NCI-H1436 treated with DMSO at 0.1 percent for 48 hours (cell line): ENCODE measurements at places on chromosomes 1 and 21.

DNA sequence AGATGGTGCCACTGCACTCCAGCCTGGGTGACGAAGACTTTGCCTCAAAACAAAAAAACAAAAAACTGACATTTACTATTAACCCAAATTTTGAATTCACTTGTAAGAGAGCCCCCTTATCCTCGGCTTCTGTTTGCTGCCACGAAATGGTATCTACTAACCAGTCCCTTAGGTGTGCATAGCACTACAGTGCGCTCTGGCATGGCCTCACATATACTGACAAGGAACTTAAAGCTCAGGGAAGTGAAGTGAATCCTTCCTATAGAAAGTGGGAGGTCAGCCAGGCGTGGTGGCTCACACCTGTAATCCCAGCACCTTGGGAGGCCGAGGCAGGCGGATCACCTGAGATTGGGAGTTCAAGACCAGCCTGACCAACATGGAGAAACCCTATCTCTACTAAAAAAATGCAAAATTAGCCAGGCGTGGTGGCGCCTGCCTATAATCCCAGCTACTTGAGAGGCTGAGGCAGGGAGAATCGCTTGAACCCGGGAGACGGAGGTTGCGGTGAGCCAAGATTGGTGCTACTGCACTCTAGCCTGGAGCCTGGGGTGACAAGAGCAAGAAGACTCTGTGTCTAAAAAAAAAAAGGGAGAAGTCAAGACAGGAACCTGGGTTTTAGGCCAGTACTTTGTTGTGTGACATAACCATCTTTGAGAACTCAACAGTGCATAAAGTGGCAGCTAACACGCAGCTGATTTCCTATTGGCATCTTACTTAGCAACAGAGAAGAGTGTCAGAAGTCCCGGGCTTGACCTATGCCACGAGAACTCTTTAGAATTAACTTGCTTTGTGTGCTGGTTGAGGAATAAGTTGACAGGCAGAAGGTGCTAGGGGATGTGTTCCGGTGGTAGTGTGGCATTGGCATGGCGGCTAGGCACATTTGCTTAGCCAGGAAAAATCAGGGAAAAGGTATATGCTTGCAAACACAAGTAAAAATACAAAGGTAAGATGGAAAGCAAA is 16.8 kb downstream of the ERRFI1 start:
- DNase-seq, result no peak

GRCh38 chr1:193657552-193657951 is 471.1 kb upstream of the B3GALT2 start:
- no peak for DNase-seq

DNA sequence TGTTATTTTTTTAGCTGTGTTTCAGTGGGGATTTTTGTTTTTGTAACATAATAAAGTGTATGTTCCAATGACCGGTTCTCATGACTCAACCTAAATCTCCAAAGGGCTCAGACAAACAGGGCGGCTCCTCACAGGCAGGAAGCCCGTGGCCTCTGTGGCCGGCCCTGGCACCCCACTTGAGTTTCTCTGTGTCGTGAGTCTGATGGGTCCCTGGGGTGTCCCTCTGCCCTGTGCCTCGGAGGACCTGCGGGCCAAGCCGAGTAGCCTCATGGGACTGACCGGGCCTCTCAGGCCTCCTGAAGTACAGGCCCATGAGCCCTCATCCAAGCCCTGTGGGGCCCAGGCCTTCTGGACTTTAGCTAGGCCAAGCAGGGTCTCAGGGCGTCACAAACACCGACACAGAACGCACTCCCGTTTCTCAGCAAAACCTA is 16.1 kb upstream of the CCDC27 start:
- no peak for DNase-seq

GRCh38 chr1:247401310-247402119 is 14.5 kb upstream of the NLRP3 start:
- DNase-seq, result no peak

- DNase-seq, result no peak
Measured at GRCh38 chr1:223207293-223208066, 64.4 kb upstream of the TLR5 start.

GRCh38 chr1:8370905-8371315 is 53.0 kb downstream of the SLC45A1 start:
- no peak for DNase-seq

GRCh38 chr1:184395937-184396480 is 9.2 kb downstream of the C1orf21 start:
- no peak for DNase-seq

GRCh38 chr21:45451771-45452182 is 46.8 kb downstream of the COL18A1 start:
- no peak for DNase-seq

GRCh38 chr1:116997066-116997465 is 4.5 kb upstream of the CD101 start:
- DNase-seq, result no peak

DNA sequence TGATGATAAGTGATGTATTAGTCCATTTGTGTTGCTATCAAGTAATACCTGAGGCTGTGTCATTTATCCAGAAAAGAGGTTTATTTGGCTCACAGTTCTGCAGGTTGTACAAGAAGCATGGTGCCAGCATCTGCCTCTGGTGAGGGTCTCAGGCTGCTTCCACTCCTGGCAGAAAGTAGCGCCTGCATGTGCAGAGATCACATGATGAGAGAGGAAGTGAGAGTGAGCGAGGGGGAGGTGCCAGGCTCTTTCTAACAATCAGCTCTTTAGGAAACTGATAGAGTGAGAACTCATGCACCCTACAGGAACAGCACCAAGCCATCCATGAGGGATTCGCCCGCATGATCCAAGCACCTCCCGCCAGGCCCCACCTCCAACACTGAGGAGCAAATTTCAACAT is 2.2 kb upstream of the FHAD1 start:
- DNase-seq, result no peak
